ENCODE measurements at places on chromosomes 1 and 21. TPM values are rescaled to one million over a fixed set of nuclear protein-coding genes. Genes with fewer than 3 reads are reported as not detected.
A peak's percentile ranks its signal among the peaks of the same experiment; 100 is the strongest.

The SH3D21 gene
- total RNA-seq = 15.3 TPM

The RPRD2 gene
- total RNA-seq = 32.5 TPM

DNA sequence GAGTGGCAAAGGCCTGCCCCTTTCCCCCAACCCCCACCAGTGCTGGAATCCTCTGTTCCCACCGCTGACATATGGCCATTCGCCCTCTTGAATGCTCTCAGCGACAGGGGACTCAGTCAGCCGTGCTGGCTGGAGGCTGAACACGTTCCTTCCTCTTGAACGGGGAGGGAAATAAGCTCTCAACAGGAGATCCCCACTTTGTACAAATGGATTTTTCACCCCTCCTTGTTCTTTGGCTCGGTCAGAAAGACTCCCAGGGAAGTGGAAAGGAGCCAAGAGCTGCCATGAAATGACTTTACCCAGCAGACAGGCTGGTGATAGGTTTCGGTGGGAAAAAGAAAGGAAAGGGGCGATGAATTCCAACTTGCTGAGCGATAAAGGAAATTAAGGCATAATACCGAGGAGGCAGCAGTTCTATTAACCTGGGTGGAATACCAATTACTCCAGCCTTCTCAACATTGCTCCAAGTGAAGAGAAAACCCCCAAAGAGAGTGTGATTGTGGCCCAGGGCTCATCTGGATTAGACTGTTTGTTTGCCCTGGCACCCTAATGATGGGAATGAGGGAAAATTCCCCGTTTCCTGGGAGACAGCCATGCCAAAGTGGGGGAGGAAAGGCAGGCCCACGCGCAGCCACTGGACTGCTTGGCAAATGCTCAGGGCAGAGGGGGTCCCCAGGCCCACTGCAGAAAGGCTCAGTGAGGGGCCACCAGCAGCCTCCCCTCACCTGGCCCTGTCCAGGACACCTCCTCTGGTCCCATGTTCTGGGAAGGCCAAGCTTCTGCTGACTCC lies 23.9 kb downstream of the LRP8 start:
- no peak overlapping the region for H3K4me3 ChIP-seq
- H3K4me1 ChIP-seq = peaks cover 27% of the 10 kb centered on the region
- peaks cover 24% of the 10 kb centered on the region for H3K36me3 ChIP-seq
- no peak for DNase-seq
- H3K27ac ChIP-seq = peak overlapping the region; percentile 30

DNA sequence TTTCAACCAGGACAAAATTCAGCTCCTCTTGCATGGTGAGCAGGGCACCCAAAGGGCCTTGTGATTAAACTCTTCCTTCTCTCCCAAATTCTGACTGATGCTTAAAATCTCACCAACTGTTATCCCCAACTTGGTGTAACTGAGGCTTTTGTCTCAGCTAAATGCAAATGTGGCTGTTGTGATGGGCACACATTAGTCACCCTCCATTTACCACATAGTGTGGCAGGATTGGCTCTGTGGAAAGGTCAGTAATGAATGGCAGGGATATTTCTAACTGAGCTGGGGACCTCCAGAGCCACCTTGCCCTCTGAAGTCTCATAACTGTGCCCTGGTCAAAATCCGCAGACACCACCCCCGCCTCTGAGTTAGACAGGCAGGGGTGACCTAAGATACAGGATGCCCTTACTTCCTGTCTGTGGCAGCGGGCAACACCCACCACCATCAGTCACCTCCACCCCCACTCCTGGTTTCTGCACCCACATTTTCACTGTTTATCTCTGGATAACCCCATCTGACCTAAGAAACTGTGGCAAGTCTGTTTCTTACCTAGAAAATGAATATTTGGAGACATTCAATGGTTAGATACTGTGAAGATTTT lies 25.4 kb upstream of the RGS16 start:
- peaks cover 55% of the 10 kb centered on the region for H3K27me3 ChIP-seq
- H3K36me3 ChIP-seq = no peaks in the 10 kb centered on the region
- H3K4me3 ChIP-seq = no peak overlapping the region

GRCh38 chr1:116533429-116533820 lies 37.4 kb downstream of the CD58 start:
- DNase-seq = no peak
- H3K27me3 ChIP-seq = no peaks in the 10 kb centered on the region
- H3K36me3 ChIP-seq = peaks cover 69% of the 10 kb centered on the region
- H3K27ac ChIP-seq = no peak overlapping the region
- no peak overlapping the region for H3K4me3 ChIP-seq

DNA sequence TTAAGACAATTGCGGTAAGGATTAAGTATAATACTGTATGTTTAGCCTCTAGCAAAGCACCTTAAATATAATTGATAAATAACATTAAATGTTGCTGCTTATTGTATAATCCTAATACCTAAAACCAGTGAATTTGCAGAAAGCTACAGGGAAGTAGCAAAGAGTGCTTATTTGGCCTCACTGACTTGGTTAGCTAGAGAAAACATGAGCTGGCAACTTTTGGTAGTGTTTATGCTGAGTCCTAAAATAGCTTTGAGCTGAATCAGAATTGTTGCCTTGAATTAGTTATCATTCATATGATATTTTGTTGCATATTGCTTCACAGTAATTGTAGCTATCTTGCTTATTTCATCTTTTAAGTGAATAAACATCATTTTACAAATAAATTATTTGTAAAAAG lies 3.5 kb downstream of the TRIM67 start:
- no peak overlapping the region for H3K4me3 ChIP-seq
- H3K27me3 ChIP-seq = peaks cover 47% of the 10 kb centered on the region
- DNase-seq = no peak
- H3K4me1 ChIP-seq = peaks cover 2% of the 10 kb centered on the region
- no peaks in the 10 kb centered on the region for H3K36me3 ChIP-seq

GRCh38 chr1:209769171-209769904 lies 13.5 kb downstream of the TRAF3IP3 start:
- DNase-seq = peak; percentile 89
- H3K4me3 ChIP-seq = no peak overlapping the region
- peaks cover 36% of the 10 kb centered on the region for H3K4me1 ChIP-seq

- H3K27me3 ChIP-seq = no peaks in the 10 kb centered on the region
- no peak overlapping the region for H3K27ac ChIP-seq
- H3K36me3 ChIP-seq = no peaks in the 10 kb centered on the region
- no peak overlapping the region for H3K4me3 ChIP-seq
- no peaks in the 10 kb centered on the region for H3K4me1 ChIP-seq
These were observed 47.2 kb upstream of the CAPZB start for GRCh38 chr1:19532519-19532918.

DNA sequence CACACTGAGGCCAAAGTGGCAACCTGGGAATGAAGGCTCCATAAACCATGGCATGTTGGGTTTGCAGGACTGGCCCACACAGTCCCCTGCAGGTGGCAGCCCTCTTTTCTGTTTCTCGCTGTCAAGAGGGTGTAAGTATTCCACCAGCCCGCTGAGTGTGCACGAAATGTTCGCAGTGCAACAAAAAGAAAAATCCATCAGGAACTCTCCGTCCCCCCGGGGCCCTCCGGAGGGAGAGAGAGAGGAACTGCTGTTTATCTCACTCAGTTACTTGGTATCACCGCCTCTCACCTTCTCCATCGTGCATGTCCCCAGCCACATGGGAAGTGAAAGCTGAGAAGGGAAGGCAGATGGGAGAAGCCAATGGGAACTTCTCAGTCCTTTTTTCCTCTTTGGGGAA lies 38.3 kb downstream of the NCF2 start:
- no peak overlapping the region for H3K4me3 ChIP-seq
- no peak overlapping the region for H3K27ac ChIP-seq
- H3K4me1 ChIP-seq = peaks cover 2% of the 10 kb centered on the region
